ENCODE measurements at places on chromosomes 2 and 18. TPM values are rescaled to one million over a fixed set of nuclear protein-coding genes. Genes with fewer than 3 reads are reported as not detected.
A peak's percentile ranks its signal among the peaks of the same experiment; 100 is the strongest.

Gene CCDC74B
- 1.7 TPM for total RNA-seq

Gene POMC
- total RNA-seq = 0.72 TPM

GRCh38 chr2:111148925-111149324 is 28.2 kb downstream of the BCL2L11 start:
- no peak for DNase-seq

- DNase-seq = no peak
These were observed 6.0 kb downstream of the IRS1 start for GRCh38 chr2:226793646-226794045.

Gene HRH4
- total RNA-seq = 0.48 TPM

DNA sequence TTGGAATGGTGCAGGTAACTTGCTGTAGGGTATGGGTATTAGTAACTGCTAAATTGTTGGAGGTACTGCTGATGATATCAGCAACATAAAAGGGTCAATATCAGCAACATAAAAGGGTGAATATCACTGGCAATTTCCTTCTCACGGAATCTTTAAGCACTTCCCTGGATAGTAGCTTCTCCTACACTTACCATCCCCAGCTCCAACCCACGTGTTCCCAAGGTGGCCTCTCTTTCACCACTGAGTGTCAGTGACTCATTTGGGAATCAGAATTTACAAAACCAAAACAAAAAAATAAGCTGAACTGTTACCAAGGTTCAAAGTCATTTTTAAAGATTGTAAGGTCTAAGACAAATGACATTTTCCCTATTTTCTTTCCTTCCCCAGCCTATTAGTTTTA is 70.8 kb downstream of the LRP2 start:
- DNase-seq = no peak

DNA sequence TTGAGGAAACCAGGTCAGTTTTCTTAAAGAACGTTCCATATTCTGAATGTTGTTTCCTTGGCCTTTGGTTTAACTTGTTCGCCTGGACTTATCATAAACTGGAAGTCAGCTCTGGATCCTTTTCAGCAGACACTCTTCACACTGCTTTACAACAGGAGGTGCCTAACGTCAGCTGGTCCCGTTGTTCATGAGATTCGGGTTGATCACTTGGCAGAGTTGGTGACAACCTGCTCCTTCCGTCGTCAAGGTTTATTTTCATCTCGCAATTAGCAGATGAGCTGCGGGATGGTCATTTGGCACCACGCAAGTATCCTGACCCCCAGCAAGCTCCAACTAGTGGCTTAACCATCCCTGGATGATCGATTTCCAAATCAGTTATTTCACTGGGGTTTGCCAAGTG is 23.0 kb upstream of the BIN1 start:
- DNase-seq = no peak

DNA sequence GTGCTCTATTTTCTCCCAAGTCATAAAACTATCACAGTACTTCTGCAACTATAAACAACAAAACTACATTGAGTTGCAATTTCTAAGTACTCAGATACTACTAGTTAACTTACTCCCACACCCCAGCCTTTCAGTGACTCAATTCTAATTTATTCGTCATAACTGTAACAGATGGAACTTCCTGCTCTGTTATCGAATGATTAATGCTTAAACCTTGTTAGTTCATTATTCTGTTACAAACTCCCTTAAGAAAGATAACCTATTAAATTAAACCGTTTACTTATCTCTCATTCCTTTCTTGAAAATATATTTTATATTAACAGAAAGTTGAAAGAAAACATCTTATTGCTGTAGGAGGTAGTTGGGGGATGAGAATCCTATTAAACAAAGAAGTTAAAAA is 17.0 kb downstream of the TNFAIP6 start:
- DNase-seq = no peak

Gene OSBPL1A
- 47.2 TPM for total RNA-seq

Gene ZNF513
- 8.4 TPM for total RNA-seq

Gene CABYR
- 5.8 TPM for total RNA-seq

DNA sequence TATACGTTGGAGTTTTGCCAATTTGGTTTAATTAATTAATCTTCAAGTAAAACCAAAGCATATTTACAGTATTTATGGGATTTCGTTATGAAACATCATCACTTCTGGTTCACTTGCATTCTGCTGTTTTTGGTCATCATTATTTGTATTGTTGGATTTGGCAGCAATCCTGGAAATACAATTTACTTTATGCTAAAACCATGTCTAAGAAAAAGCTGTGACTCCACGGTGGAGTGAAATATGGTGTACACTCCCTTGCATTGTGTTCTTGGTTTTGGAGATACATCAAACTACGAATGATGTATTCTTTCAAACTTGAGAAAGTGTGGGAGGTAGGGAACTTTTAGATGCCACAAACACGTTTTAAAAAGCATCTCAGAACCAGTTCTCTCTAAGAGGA is 106.4 kb downstream of the CTAGE1 start:
- no peak for DNase-seq

DNA sequence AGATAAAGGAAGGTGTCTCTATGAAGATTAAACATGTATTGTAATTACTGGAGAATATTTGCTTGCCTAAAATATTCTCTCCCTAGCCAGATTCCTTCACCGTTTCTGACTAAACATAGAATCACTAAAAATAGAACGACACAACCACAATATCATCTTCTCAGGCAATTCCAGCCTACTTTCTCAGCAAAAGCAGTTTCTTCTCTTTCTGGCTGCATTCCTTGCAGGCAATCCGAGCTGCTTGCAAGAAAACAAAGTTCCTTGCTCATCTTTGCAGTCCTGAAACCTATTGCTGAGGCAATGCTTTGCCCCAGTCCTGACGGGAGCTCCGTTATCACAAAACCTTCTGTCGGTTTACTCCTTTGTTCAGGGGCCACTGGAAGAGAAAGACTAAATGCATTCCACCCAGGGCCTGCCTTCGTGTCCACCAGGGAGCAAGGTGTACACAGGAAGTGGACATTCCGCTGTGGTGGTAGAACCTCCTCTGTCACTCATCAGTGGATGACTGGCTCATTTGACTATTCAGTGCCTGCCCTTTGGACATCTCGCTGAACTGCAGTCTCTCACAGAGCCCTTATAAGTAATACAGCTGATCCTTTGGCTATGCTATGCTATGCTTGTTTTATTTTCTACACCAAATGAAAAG is 239.2 kb upstream of the DOK6 start:
- peak; percentile 34 for DNase-seq

DNA sequence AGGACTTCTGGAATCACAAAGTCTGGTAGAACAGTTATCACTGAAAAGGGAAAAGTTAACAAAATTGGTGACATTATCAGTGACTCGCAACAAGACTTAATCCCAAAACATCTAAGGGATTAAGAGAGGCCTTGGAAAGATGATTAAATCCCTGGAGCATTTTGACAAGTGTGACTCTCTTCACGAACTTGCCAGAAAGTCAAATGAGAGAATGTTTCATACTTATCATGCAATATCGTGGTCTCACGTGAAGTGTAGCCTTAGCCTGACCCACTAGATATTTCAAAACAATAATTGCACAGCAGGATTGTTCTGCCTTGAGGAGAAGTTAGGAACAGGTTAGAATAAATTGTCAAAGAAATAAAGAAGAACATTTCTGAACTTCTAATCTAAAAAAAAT is 104.5 kb downstream of the COL6A3 start:
- no peak for DNase-seq

DNA sequence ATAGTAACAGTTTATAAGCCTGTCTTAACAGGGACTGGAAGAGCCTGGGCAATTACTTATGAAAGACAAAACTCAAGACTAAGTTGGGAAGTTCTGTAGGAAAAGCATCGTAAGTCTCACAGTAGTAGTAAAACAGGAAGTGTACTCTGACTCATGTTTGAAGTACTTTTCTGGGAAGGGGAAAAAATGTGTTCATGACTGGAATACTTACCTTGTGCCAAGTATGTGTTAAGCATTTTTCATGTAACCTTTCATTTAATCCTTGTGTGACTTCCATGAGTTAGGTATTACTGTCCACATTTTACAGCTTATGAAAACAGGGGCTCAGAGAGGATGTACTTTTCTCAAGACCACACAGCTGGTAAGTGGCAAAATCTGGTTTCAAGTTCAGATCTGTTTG is 13.7 kb upstream of the SKOR2 start:
- DNase-seq = no peak

Gene PIAS2
- 43.6 TPM for total RNA-seq

DNA sequence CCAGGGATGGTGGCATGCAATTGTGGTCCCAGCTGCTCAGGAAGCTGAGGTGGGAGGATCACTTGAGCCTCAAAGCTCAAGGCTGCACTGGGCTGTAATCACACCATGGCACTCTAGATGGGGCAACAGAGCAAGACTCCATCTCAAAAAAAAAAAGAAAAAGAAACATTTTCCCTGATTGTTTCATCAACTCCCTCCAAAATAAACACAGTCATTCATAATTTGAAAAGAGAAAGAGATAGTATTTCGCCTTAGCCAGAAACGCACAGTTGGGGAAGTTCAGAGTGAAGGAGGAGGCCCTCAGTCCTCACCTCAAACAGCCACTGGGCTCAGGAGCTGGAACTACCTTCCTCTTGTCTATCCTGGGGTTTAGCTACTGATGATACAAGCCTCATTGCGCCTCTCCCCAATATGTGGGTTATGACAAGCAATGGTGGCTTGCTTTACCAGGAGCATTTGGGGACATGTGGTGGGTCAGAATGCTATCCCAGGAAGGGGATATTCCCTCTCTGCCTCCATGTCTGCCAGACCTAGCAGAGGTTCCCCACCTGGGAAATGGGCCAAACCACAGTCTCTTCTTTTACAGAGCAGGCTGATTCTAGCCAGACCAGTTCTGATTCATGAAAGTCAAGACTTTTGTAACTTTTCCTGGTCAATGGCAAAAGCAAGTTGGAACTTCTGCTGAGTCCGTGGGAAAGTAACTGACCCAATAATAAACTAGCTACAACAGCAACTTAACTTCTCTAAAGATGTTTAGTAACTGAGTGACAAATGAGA is 22.2 kb upstream of the TMEM87B start:
- DNase-seq = peak; percentile 83

- no peak for DNase-seq
These were observed 9.9 kb upstream of the GAREM1 start for GRCh38 chr18:32480581-32480980.

Gene GNAL
- total RNA-seq = 2.9 TPM

GRCh38 chr2:228747483-228747882 is 523.6 kb downstream of the PID1 start:
- no peak for DNase-seq

- no peak for DNase-seq
These were observed 10.9 kb upstream of the PEX13 start for GRCh38 chr2:61006486-61007105.

- no peak for DNase-seq
These were observed 217.0 kb downstream of the MBD5 start for GRCh38 chr2:148237911-148238310.

DNA sequence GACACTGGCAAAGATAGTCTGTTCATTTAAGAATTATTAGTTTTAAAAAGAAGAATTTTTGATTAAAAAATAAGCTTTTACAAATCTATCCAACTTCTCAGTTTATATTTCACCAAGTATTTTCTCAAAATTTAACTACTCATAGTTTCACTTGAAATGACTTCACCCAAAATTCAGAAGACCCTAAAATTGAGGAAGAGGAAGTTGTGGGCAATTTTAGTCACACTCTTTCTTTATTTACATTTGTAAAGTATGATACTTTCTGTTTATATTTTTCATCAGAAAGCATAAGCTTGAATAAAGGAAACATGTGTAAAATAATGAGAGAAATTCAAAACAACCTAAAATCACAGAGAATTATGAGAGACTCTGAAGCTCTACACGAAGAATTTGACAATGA is 278.8 kb upstream of the MEIS1 start:
- no peak for DNase-seq

DNA sequence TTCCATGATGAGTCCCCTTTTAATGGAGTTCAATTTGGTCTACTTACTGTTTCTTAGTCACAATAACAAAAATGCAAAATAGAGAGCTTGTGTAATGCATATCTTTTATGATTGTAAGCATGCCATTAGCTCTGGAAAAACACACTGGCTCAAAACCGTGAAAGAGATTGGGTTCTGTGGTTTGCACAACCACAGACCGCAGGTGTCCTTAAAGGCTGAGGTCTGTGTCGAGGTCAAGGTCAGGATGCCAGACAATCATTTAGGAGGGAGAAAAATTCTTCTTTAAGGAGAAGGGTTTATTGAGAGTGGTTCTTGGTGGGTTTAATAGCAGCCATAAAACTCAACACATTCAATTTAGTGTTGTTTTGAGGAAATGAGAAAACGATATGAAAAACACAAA is 487.2 kb downstream of the GALR1 start:
- no peak for DNase-seq

GRCh38 chr2:18498531-18498930 is 61.9 kb downstream of the RDH14 start:
- DNase-seq = no peak

DNA sequence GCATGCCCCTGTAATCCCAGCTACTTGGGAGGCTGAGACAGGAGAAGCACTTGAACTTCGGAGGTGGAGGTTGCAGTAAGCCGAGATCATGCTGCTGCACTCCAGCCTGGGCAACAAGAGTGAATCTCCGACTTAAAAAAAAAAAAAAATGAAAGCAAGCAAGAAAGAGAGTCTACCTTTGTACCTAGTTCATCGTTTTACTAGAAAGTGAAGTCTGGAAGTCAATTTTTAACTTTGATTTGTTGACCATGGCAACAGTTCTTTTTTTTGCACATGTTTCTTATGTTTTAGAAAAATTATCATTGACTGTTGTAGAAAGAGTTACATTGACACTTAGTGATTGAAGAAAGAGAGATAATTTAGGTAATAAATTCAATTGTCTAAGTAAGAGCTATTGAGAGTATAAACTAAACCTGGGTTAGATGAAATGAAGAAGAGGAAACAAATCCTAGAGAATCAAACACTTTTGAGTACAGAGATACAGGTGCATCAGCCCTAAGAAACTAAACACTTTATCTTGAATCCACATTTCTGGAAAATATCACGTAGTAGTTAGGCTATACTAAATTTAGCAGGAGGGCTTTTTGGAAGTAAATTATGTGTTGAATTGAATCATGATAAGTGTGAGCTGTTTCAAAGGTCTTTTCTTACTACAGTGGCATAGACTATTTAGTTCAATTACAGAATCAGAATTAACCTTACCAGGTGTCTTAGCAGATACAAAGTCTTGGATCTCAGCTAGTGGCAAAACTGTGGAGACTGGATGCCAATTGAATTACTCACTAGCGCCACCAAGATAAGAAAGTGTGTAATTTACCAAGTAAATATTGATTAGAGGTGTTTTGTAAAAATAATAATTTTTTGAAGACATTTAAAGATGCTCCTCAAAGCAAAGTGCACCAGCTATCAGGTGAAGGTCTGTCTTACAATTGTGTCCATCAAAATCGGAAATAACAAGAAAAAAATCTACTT is 303.4 kb upstream of the NRXN1 start:
- DNase-seq = no peak

GRCh38 chr18:48036641-48037421 is 106.4 kb upstream of the SMAD2 start:
- DNase-seq = no peak

DNA sequence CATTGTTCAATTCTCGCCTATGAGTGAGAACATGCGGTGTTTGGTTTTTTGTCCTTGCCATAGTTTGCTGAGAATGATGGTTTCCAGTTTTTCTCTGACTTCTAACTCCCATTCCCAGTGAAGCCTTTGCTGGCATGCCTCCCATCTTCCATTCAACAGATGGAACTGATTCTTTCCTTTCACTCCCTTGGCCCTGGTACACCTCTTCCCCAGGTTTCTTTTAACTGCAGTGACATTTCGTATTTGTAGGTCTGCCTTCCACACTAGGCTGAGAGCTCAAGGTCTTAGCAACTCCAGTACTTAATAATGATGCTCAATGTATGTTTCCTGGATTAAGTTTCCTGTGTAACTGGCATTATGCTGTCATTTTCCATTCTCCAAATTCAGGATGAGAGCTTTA is 48.5 kb downstream of the GAREM1 start:
- no peak for DNase-seq

Gene LYG2
- not detected for total RNA-seq

Gene TEX51
- not detected for total RNA-seq

Measured in umbilical cord (tissue), 2 donors.